NCI-H2107 (cell line): ENCODE measurements at places on chromosomes 3 and 15.
A peak's percentile ranks its signal among the peaks of the same experiment; 100 is the strongest.

GRCh38 chr3:4807381-4808280 is 171.6 kb upstream of the BHLHE40 start:
- DNase-seq, result no peak

- no peak for DNase-seq
Measured at GRCh38 chr15:85443593-85444087, 63.2 kb downstream of the AKAP13 start.

DNA sequence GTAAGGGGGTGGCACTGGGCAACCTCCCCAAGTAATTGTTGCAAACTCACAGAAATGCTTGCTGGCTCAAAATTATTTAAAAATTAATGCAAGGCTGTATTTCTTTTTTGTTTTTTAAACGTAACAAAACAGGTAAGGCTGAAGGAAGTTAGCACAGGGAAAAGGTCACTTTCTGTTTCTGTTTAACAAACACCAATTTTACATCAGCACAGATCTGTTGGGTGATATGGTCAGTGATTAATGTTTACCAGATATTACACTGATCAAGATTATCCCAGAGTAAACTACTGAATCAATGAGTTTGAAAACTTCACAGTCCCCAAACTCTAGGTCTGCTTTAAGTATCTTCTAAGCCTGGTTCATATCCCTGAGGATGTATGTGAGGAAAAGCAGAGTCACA is 558.0 kb downstream of the FOXP1 start:
- DNase-seq, result no peak

DNA sequence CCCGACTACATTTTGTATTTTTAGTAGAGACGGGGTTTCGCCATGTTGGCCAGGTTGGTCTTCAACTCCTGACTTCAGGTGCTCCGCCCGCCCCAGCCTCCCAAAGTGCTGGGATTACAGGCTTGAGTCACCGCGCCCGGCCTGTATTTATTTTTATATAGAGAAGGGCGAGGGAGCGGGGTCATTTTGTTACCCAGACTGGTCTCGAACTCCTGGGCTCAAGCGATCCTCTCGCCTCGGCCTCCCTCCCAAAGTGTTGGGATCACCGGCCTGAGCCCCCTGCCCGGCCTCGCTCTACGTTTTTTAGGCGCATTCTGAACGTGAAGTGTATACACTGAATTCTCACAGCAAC is 514 bp upstream of the PPP4R2 start:
- no peak for DNase-seq

- DNase-seq, result no peak
Measured at GRCh38 chr15:72222393-72222792, 8.6 kb downstream of the PKM start.

GRCh38 chr3:44955917-44956316 is 20.1 kb downstream of the ZDHHC3 start:
- DNase-seq, result no peak

DNA sequence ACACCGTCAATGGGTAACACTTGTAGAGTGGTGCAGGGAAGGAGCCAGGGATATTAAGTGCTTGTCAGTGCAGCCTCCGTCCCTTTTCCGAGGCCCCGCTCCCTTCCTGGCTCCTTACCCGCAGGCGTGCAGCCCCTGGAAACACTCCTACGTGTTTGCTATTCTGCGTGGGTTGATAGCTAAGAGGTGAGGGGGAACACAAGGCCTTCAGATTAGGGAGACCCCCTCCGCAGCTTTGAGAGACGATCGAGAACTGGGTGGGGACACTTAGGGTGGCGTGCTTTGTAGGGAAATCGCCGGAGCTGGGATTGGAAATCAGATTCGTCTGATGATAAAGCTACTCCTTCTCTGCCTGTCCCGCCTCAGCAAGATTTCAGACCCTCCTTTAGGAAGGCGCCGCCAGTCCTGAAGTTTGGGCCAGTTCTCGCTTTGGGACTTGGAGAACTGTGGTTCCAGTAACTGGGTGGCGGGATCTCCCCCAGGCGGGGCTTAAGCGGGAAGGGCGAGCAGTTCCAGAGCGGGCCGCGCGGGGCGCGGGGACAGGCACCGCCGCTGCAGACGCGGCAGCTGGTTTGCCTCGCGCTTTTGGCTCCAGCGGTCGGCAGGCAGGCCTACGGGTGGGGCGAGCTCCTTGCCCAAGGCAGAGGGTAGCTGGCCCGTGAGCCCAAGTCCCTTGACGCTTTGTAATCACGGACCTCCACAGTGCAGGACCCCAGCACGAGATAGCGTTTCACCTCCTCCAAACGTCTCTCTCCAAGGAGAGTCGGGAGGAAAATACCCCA is 8.0 kb upstream of the FAM107A start:
- peak; percentile 30 for DNase-seq

DNA sequence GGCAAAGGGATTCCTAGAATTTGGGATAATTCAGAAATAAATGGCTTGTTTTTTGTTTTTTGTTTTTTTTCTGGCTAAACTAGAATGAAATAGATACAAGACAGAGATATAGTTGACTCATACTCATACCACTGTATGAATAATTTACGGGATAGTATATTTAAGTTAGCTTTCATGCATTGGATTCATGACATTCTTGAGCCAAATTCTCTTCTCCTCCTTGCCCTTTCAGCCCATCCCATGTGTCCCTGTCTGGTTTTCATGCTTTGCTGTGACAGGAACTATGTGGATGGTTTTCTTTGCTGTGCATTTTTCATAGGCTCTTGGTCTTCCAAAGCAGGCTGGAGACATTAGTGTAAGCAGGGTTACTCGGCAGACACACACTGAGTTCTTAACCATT is 66.6 kb upstream of the UMPS start:
- DNase-seq, result no peak

DNA sequence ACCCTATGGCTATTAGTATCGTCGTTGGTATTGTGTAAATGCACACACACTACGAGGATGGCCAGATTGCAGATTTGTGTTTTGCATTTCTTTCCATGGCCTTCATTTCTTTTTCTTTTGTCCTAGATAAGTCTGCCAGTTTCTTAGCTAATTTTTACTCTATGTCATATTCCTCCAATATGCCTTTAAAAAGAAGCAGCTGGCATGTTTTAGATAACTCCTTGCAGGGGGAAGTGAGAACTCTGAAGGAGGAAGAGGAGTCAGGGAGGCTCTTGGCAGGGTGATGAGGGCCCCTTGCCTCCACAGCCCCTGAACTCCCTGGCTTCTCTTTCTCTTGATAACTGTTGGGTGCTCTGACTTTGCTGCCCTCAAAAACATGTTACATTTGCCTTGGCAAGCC is 244.0 kb downstream of the GABRG3 start:
- DNase-seq, result no peak

- no peak for DNase-seq
Measured at GRCh38 chr3:126392246-126392645, 2.5 kb upstream of the CFAP100 start.

GRCh38 chr3:69767571-69767970 is 28.3 kb downstream of the MITF start:
- no peak for DNase-seq

DNA sequence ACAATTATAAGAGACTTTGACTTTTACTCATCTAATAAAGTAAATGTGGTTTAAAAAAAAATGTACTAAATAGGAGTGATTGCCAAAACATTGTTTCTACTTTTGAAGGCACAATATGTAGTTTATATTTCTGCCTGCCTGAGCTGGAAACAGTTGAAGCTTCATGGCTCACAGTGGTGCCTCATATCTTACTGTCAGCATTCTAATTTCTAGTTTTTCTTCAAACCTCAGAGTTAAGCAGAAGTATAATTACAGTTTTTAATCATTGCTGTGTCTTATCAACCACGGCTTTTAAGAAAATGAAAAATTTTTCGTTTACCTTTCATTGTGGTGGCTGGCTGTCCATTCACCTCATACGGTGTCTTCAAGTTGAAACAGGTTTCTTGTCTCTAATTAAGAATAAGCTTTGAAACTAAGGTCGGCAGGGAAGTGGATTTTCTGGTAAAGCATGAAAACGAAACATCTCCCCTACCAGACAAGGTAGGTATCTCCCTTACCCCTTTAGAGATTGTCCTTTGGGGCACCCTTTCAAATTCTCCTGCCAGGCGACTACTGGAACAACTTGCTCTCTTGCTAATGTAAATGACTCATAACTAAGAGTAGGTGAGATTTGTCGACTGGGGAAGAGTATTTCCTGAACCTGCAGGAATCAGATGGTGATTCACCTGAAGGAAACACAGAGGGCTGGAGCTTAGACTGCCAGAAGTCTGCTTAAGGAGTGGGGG is at the start of gene GPR87:
TSS of gene GPR87 (minus strand) at position 554 of the 725 bp plus-strand sequence. CDS start 16,720 bp downstream, outside the sequence.
- DNase-seq, result no peak

DNA sequence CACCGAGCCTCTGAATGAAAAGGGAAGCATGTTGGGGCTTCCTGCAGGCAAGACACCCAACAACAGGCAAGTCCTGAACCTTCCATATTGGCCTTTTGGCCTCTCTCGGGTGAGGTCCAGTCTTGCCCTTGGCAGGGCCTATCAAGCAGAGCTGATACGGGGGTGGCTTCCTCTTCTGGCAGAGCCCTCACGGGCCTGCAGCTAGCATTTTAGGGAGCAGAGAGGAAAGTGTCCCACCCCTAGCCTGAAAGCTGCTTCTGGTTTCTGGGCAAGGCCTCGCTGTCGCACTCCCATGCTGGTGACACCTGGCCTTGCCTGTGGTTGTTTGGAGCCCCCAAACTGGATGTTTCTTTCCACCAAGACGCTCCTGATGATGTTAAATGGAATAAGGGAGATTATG is 31.8 kb upstream of the CTSH start:
- DNase-seq, result no peak

GRCh38 chr3:32325927-32326326 is 65.7 kb upstream of the CMTM7 start:
- no peak for DNase-seq

DNA sequence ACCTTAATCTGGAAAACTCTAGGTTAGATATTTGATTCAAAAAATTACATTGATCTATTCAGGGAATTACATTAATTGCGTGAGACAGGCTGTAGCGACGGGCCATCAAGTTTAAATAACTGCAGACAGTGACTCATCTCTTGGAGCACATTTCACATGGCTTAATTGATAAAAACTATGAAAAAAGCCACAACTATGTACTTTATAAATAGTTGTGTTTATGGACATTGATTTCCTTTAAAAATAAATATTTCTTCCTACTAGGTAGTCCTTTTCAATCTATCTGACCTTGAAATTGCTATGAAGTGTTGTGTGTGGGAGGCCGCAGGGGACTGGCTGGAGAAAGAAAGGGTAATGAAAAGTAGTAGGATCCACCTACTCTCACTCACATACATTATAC is 157.8 kb downstream of the IL1RAP start:
- DNase-seq, result no peak

DNA sequence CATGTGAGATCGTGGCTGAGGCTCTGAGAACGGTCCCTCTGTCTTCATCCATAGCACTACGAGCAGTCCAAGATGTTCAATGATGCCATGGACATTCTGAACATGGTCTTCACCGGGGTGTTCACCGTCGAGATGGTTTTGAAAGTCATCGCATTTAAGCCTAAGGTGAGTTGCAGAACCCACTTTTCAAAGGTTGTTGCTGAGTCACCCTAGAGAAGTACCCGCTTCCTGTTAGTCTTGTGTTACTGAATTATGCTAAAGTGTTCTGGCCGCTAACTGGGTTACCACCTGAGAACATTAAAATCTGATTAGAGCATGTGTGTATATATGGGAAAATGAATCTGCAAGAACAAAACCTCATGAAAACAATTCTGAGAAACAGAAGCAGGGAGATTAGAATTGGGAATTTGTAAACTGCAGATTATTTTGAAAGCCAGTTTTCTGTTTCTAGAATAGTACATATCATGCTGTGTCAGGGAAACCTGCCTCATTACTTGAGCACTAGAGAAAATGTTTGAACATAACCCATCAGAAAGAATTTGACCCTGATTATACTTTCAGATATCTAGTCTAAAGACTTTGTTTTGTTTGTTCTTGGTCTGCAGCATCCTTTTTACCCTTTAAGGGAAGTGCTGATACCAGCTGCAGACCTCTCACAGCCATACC is 92.6 kb downstream of the CHDH start:
- DNase-seq, result no peak

DNA sequence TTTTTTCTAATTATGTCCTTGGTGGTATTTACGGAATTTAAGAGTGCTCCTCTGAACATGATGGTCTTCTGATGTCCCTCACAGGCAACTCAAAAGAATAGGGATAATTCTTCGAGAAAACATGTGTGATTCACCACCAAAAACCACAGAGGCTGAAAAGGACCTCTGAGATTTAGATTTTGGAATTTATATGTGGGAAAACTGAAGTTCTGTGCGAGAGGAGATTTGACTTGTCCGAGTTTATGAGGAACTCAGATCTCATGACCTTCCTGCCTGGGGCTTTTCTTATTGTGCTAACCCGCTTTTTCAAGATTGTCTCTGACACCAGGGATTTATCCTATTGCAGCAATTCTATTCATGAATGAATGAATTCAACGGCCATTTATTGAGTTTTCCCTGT is 142.4 kb downstream of the FAM43A start:
- DNase-seq, result no peak

DNA sequence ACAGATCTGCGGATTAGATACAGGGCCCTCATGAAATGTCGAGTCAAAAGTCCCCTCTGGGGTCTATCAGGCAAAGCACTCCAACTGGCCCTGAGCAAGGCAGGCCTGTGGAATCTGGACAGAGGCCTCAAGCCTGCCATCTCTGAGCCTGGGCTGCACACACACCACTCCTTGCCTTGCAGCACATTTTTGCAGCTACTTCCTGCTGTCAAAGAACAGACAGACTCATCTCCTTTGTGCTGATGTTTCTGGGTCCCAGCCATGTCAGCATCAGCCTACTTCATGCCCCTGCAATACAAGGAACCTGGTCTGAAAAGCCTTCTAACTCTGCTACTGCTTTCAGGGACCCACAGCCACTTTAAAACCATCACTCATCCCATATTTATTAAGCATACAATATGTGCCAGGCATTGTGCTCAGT is 60.6 kb upstream of the IL12A start:
- no peak for DNase-seq

- DNase-seq, result no peak
Measured at GRCh38 chr3:186845756-186846155, 3.2 kb downstream of the ADIPOQ start.

DNA sequence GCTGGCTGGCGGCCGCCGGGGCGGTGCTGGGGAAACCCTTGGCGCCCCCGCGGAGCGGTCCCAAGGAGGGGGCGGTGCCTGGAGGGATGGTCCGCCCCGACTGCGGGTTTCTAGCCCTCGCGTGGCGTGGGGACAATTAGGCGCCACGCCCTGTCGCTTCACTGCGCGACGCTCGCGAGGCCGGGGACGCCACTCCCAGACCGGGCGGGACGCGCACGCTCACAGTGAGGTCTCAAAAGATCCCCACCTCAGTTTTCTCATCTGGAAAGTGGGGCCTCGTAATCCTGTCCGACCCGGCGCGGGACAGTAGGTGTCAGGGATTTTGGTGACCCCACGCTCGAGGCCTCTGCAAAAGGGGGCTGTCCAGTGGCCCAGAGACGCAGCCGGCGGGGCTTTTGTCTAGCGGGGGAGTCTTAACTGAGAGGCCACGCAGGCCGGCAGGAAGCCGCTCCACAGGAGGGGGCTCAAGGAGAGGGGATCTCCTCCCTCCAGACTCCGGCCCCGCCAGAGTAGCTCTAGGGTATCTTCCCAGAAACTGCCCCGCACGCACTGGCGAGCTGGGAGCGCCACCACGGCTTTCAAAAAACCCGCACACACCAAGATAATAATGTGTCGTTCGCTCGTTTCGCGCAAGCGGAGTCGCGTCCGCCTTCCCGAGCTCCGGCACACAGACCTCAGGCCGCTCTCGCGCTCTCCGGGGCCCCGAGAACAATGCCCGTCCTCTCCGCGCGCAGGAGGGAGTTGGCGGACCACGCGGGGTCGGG is 710 bp upstream of the CLK3 start:
- DNase-seq, result peak; percentile 45
